ENCODE measurements at places on chromosomes 5 and 9. TPM values are rescaled to one million over a fixed set of nuclear protein-coding genes. Genes with fewer than 3 reads are reported as not detected.
A peak's percentile ranks its signal among the peaks of the same experiment; 100 is the strongest.

PCDHB10 gene
- 4.8 TPM for polyA plus RNA-seq

FRMD3 gene
- polyA plus RNA-seq, result 21.8 TPM

SMIM33 gene
- not detected for polyA plus RNA-seq

CDC20B gene
- 0.77 TPM for polyA plus RNA-seq

ARID3C gene
- not detected for polyA plus RNA-seq

HSD17B4 gene
- 216 TPM for polyA plus RNA-seq

SPINK7 gene
- not detected for polyA plus RNA-seq

FOXD4L4 gene
- polyA plus RNA-seq, result 0.10 TPM

TICAM2 gene
- polyA plus RNA-seq, result 4.4 TPM

NRARP gene
- 7.7 TPM for polyA plus RNA-seq

KLF9 gene
- polyA plus RNA-seq, result 7.0 TPM

SARDH gene
- polyA plus RNA-seq, result 13.3 TPM

CDC25C gene
- polyA plus RNA-seq, result 8.8 TPM

C5orf46 gene
- not detected for polyA plus RNA-seq

DNA sequence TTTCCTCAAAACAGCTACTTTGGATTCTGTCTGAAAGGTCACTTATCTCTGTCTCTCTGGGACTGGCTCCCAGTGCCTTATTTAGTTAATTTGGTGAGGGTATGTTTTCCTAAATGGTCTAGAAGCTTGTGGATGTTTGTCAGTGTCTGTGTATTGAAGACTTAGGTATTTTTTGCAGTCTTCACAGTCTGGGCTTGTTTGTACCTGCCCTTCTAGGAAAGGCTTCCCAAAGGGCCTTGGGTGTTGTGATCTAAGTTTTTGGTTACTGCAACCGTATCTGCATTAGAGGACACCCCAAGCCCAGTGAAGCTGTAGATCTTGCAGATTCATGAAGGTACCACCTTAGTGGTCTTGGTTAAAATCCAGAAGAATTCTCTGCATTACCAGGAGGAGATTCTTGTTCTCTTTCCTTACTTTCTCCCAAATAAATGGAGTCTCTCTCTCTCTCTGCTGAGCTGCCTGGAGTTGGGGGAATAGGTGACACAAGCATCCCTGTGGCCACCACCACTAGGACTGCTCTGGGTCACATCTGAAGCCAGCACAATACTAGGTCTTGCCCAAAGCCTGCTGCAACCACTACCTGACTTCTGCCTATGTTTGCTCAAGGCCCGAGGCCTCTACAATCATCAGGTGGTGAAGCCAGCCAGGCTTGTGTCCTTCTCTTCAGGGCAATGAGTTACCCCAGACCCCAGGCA, 17.8 kb upstream of the CCNB1 start:
- DNase-seq, result no peak

DNA sequence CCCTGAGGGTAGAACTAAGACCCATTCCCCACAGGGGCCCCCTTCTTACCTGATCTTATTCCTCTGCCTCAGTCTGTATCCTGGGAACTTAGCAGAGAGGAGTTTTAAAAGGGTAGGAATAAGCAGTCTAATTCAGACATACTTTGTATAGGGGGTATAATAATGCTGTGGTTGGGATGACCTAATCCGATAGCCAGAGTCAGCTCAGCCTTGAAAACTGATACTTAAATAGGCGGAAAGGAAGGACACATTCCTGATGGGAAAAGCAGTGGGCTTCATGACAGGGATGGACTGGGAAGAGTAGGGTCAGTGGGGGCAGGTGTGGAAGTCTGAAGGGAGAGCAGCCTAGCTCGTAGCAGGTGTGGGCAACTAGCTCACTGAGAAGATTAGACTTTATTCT, 52.2 kb upstream of the TESK1 start:
- DNase-seq, result no peak

- no peak for DNase-seq
Measured at GRCh38 chr5:42894057-42894456, 82.4 kb upstream of the SELENOP start.

- DNase-seq, result no peak
Measured at GRCh38 chr9:115951977-115952376, 201.6 kb upstream of the PAPPA start.

GRCh38 chr5:149913436-149914419, 30.9 kb downstream of the PDE6A start:
- no peak for DNase-seq

DNA sequence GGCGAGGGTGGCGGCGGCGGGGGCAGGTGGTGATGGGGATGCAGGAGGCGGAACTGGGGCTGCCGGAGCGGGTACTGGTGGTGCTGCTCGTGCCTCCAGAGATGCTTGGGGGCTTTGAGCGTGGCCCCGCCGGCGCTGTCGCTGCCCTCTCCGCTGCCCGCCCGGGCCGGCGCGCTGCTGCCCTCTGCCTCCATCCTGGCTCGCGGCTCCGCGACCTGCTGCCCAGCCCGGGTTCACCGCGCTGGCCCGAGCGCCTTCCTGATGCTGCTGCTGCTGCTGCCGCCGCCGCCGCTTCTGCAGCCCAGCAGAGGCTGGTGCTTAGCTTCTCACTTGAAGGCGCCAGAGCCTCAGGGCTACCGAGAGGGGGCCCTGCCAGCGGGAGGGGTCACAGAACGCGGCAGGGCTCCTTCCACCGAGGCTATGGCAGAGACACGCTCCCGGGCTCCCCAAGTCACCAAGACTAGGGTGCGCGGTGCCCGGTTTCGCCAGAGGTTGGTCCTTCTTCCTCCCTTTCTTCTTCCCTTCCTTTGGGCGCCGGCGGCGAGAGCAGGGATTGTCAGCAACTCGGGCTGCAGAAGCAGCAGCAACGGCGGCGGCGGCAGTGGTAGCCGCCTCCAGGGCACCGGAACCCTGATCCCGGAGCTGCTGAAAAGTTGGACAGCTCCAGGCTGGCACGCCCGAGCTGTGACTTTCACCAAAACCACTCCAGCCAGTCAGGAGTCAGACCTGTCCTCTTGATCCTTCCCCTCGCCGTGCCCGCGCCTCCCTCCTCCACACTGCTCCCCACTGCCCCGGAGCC, at the start of gene PDE4D:
PDE4D (minus strand) TSS at position 298 of the 799 bp plus-strand sequence.
- DNase-seq, result peak; percentile 50

DNA sequence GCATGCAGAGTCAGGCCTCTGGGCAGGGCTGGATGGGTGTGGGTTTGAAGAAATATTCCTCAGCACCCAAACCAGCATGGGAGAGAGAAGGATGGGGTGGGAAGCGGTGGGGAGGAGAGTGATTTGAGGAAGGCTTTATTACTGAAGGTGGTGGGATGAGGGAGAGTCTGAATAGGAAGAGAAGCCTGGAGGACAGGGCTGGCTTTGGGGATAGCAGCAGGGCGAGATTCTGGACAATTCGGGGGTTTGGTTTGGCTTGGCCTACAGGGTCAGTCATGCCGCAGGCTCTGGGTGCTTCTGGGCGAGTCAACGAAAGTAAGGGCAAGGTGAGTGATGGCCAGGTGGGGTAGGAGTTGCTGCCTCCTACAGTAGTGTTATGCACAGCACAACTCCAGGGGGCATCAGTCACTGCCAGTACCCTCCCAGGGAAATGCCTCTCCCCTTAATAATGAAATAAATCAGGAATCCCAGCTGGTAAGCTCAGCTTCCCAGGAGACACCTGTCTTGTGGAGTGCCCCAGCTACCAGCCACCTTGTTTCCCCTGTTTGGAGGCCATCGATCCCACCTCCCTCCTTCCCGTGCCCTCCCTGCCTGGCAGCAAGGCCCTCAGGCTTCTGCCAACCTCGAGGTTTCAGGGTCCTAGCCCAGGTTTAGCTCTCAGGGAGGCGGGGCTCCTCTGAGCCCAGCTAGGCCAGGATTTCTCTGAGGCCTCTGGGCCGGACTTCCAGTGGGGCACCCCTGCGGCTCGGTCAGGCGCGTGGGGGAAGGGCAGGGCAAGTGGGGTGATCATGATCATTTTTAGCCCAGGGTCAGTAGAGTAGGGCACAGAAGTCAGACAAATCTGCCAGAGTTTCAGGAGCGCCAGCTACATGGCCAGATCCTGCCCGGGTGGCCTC, 741 bp upstream of the NKX2-5 start:
- DNase-seq, result no peak

- no peak for DNase-seq
Measured at GRCh38 chr9:96888591-96888990, 34.3 kb upstream of the ZNF782 start.

DNA sequence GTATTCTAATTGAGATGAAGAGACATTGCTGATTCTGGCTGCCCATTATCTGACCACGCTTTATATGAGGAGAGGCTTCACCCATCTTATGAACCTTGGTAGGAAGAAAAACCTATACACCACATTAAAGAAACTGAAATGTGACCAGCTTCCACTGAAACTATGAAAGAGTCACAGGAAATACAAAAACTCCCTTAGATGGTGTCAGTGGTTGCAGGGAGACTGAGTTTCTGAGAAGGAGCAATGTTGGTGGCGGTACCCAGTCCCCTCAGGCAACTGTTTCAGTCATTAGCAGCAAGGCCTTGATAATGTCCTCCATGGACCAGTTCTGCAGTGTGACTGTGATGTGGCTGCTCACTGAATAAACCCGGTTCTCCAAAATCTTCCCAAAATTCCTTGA, 110.5 kb upstream of the FTMT start:
- DNase-seq, result no peak

GRCh38 chr5:172178991-172179989, 8.7 kb downstream of the STK10 start:
- DNase-seq, result no peak

DNA sequence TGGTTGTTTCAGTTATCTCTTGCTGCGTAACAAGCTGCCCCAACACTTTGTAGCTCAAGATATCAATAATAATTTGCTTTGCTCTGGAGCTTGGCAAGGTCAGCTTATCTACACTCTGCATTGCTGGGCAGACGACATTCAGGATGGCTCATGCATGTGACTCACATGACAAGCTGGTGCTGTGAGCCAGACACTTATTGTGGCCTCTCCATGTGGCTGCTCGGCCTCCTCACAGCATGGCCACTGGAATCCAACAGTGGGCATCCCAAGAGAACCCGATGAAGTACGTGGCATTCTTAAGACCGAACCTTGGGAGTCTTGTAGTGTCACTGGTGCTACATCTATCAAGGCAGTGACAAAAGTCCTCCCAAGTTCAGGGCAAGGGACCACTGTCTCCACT, 94.2 kb upstream of the MVB12B start:
- DNase-seq, result no peak

GRCh38 chr9:10774051-10774450, 161.2 kb upstream of the PTPRD start:
- no peak for DNase-seq

DNA sequence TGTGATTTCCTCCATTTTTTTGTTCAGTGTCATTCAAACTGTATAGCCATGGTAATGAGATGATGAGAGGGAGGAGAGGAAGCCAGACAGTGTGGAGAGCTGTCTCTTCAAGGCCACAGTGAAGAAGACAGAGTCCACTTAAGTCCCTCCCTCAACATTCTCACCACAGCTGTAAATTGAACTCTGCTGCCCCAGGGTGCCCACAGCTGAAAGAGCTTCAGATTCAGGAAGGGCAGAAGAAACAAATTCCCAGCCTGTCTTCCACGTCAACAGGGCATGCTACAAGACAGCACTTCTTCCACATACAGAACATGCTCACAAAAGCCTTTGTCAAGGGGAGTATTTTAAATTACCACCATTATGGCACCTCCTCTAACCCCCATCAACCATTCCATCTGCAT, 100.4 kb downstream of the KLHL3 start:
- no peak for DNase-seq

GRCh38 chr5:134813827-134814226, 31.9 kb upstream of the C5orf24 start:
- DNase-seq, result no peak

DNA sequence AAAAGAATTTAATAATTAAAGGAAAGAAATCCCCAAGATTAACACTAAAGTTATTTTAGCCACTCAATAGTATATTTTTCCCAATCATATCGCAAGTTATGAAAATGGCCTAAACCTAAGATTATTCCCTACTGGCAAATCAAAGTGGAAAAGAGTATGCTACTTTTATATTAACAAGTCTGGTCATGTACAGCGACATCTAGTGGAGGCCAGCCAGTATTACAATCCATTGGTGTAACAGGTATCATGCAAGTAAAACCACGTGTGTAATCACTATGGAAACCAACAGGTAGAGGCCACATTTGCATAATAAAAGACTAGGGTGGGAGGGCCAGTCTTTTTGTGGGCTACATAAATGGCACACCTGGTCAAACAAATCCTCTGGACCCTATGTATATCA, 976.4 kb upstream of the CDH9 start:
- no peak for DNase-seq

GRCh38 chr9:134063088-134063570, 4.7 kb downstream of the BRD3 start:
- DNase-seq, result no peak

DNA sequence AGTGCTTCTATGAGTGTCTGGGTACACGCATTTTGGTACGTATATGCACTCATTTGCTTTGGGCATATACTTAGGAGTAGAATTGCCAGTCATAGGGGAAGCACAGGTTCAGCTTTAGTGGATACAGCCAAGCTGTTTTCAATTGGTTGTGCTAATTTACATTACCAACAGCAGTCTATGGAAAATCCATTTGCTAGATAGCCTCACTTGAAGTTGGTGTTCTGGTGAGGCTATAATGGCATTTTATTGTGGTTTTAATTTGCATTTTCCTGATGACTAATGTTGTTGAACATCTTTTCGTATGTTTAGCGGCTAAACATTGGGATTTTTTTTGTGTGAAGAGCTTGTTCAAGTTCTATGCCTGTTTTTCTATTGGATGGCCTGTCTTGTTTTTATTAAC, 76.8 kb upstream of the ANKH start:
- no peak for DNase-seq

GRCh38 chr5:116577064-116577788, 2.6 kb upstream of the SEMA6A start:
- DNase-seq, result no peak

DNA sequence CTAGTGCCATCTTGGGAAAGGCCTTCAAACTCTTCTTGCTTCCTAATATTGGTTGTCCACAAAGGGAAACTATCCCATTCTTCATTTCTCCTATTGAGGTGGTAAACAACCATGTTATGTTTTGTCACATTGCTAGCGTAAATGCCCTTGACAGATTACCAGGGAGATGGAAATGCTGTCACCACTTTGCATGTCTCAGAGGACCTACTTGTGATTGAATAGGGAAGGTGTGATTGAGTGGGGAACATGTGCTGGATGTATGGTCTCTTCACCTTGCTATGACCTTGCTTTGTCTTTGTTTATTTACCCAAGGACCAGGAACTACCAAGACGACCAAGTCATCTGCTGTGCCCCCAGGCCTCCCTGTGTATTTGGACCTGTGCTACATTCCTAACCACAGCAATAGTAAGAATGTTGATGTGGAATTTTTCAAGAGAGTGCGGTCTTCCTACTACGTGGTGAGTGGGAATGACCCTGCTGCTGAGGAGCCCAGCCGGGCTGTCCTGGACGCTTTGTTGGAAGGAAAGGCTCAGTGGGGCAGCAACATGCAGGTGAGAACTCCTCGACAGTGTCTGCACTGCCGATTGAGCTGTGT, 96.1 kb downstream of the MAP1B start:
- no peak for DNase-seq

DNA sequence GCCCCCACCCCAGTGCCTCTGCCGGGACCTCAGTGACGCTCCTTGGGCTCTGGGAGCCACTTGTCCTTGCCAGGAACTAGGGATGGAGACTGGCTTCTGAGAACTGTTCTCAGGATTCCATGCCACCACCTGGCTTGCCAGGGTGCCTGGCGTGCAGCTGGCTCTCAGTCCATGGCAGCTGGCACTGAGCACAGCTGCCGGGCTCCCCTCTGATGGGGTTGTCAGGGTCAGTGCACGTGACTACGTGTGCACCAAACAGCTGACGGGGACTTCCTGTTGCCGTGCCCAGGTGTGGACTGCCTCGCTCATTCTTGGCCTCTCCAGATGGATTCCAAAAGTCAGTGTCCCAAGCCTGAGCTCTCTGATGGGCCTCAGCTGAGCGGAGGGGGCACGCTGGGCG, 9.4 kb downstream of the KCNT1 start:
- DNase-seq, result no peak

GRCh38 chr9:1049641-1050040, 516 bp upstream of the DMRT2 start:
- DNase-seq, result no peak
